ENCODE measurements at places on chromosomes 6 and 20. TPM values are rescaled to one million over a fixed set of nuclear protein-coding genes. Genes with fewer than 3 reads are reported as not detected.

Gene LTA
- total RNA-seq = not detected

Gene IP6K3
- 2.4 TPM for total RNA-seq

Gene SYS1
- total RNA-seq = 34.9 TPM

Gene SLC17A9
- total RNA-seq = 25.8 TPM

Gene HUS1B
- total RNA-seq = 0.22 TPM

Gene ADGB
- total RNA-seq = not detected

Gene ZFP57
- total RNA-seq = 1.6 TPM

Gene ECT2L
- 0.39 TPM for total RNA-seq

Gene LY6G6F
- not detected for total RNA-seq

Gene MOXD1
- total RNA-seq = 71.0 TPM

Gene EEF1E1
- total RNA-seq = 21.7 TPM

Gene SIRPD
- total RNA-seq = not detected

Gene SLC29A1
- total RNA-seq = 0.39 TPM

Gene MUCL3
- total RNA-seq = not detected

Gene CRISP2
- not detected for total RNA-seq

Gene SLC25A27
- 2.7 TPM for total RNA-seq

Gene NHLRC1
- total RNA-seq = 3.9 TPM

Gene UNC5CL
- total RNA-seq = 0.22 TPM

Gene PTCHD4
- total RNA-seq = 17.7 TPM

Gene ZBTB46
- 1.6 TPM for total RNA-seq

Gene LRRN4
- 0.39 TPM for total RNA-seq

Gene C6orf15
- total RNA-seq = 1.2 TPM

Gene SLC17A4
- not detected for total RNA-seq

Gene EDN1
- total RNA-seq = 91.0 TPM

Gene C20orf204
- 2.0 TPM for total RNA-seq

Gene BFSP1
- 7.5 TPM for total RNA-seq

Gene JPH2
- total RNA-seq = 155 TPM

Gene SYTL3
- 13.2 TPM for total RNA-seq

Gene CYP24A1
- not detected for total RNA-seq

Gene ZC2HC1B
- total RNA-seq = 0.33 TPM

Gene MYL9
- 13.9 TPM for total RNA-seq

Gene RGS17
- total RNA-seq = under 0.01 TPM

Gene C6orf163
- total RNA-seq = 0.76 TPM

Gene GGTLC1
- total RNA-seq = not detected

Gene SLC32A1
- total RNA-seq = not detected

Gene GMDS
- total RNA-seq = 18.1 TPM

Measured in placental epithelial cell (primary cell).